ENCODE measurements at places on chromosomes 4 and X.

DNA sequence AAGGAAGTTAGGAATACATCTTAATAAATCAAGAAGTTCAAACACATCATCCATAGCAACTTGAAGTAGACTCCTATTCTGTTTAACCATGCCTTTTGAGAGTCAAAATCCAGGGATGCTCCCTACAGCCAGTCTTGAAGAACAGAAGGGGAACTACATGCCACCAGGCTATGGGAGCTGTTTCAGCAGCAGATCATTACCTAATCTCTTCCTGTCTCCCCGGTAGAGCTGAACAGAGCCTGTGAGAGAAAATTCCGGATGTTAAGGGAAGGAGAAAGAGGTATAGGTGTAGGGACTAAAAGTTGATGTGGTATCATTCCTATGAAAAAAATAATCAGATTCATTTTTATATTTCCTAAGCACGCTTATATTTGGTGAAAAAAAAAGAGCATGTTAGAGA, 352.2 kb downstream of the SPRY1 start:
- no peak for DNase-seq

DNA sequence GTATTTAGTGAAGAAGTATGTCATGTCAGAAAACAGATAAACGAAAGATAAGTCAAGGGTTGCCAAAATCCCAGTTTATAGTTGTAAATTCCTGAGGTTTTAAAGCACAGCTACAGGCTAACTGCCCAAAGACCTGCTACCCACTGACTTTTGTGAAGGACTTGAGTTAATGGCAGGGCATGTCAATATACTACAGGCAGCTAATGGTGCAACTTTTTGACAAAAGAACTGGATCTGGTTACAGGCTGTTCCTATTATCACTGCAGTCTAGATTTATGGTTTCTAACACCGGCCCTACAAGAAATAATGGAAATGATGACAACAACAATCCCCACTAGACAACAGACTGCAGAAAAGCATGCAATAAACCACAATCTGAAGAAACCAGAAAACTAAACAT, 6.4 kb downstream of the SCML2 start:
- DNase-seq, result no peak

DNA sequence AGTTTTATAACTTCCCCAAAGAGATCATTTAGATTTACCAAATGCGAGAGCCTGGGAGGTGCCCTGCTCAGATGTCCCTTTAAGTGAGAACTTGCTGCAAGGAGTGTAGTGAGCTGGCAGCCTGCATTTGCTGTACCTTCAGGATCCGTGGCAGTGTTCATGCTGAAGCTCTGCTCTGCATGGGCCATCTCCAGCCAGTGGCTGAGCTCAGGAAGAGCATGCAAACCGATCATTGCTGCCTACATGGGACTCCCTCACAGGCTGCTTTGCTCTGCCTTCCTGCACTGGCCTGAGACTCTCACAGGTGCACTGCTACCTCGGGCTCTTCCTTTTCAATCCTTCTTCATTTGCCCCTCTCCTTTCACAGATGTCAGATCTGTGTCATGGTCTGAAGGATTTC, 152.0 kb upstream of the SFRP2 start:
- DNase-seq, result no peak

DNA sequence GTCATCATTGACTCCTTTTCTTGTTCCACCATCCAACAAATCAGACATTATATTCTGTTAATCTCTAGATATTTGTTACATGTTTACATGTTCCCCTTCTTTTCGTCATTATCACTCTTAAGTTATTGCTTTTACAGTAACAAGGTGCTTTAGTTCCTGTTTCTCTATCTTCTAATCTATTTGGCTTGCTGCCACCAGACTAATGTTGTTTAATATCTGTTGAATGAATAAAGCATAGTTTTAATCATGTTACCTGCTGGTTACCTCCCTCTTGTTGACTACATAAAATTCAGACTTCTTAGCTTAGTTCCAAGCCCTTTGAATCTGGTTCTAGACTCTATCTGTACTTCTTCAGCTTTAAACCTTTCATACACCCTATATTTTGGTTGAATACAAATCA, 129.8 kb upstream of the TRIM2 start:
- DNase-seq, result no peak

- no peak for DNase-seq
Observed at GRCh38 chr4:110454441-110454840, 21.5 kb upstream of the ENPEP start.

- no peak for DNase-seq
Observed at GRCh38 chr4:24236532-24236931, 346.7 kb upstream of the PPARGC1A start.

- no peak for DNase-seq
Observed at GRCh38 chr4:73750730-73751129, 10.4 kb downstream of the CXCL8 start.

DNA sequence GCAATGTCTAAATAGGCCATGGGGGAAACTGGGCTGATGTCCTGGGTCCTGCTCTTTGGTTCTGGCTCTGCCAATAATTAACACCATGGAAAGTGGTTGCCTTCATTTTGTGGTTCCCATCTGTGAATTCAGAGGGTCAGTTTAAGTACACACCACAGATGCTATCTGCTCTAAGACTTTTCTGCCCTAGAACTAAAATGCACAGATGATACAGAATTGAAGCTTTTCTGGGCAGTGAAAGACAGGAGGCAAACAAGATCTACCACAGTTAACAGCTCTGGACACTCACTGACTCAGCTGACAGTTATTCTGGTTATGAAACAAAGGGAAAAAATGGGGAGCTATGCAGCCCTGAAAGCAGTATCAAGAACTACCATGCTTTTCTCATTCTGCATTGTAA, 37.3 kb downstream of the APBB2 start:
- DNase-seq, result no peak

DNA sequence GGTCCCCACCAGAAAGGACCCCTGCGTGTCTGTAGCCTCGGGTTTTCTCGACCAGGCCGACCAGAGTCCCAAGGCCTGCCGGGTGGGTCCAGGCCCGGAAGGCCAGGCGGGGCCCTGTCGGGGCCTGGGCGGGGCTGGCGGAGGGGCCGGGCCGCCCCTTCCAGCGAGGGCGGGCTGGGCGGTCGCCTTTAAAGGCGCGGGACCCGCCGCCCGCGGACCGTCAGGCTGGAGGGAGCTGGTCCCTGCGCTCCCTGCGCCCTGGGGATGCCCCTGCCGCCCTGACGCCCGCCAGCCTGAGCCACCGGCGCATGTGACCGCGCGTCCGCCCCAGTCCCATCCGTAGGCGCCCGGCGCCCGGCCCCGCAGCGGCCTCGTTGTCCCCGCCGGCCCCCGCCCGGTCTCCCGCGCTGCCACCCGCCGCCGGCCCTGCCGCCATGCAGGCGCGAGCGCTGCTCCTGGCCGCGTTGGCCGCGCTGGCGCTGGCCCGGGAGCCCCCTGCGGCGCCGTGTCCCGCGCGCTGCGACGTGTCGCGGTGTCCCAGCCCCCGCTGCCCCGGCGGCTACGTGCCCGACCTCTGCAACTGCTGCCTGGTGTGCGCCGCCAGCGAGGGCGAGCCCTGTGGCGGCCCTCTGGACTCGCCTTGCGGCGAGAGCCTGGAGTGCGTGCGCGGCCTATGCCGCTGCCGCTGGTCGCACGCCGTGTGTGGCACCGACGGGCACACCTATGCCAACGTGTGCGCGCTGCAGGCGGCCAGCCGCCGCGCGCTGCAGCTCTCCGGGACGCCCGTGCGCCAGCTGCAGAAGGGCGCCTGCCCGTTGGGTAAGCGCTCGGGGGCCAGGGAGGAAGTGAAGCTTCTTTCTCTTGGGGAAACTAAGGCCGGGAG, at the start of gene HTRA3:
HTRA3 (plus strand) TSS at position 220 of the 883 bp plus-strand sequence; CDS start at position 435, 215 bp downstream.
- no peak for DNase-seq

GRCh38 chr4:71141125-71141524, 147.7 kb downstream of the DCK start:
- DNase-seq, result no peak

GRCh38 chr4:8330821-8331574, 61.4 kb downstream of the HTRA3 start:
- peak; percentile 12 for DNase-seq

DNA sequence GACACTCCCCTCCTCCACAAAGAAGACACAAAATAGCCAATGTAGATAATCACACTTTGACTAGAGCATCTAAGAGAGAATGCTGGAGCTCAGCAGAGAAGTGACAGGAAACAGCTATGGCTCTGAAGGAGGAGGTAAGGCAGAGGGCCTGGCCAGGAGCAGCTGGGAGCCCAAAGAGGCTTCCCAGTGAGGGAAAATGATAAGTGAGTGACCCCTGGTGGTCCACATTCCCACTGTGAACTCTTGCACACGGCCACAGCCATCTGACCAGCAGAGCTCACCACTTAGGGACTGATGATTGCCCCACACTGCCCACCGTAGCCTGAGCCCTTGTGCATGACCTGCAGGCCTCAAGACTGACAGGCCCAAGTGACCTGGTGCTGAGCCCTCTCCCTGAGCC, 162.7 kb upstream of the GALNTL6 start:
- no peak for DNase-seq

DNA sequence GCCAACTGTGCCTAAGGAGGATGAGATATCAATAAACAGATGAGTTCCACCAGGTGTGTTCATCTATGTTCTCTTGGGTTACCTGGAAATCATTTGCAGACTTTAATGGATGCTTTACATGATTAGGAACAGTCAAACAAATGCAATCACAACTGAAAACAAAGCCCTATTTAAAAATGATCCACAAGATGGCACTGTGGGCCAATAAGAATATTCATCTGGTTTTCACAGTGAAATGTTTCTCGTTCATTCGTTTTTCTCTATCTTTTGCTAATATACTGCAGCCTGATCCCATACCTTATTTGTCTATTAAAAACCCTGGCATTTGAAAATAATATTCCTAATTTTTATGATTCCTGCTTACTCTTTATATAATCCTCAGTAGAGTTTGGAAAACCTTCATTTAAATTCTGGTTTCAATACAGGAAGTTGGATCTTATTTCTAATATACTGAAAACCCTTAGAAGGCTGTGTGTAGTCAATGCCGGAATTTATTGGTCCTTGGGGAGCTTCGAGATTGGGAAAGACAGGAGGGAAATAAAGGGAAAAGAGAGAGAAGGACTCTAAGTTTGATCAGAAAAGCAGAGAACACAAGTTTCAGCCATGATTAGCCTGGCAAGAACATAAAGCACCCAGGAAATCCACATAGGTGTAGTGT, 63.8 kb upstream of the TAPT1 start:
- DNase-seq, result no peak

- no peak for DNase-seq
Observed at GRCh38 chr4:21211846-21212245, 511.6 kb downstream of the PACRGL start.

DNA sequence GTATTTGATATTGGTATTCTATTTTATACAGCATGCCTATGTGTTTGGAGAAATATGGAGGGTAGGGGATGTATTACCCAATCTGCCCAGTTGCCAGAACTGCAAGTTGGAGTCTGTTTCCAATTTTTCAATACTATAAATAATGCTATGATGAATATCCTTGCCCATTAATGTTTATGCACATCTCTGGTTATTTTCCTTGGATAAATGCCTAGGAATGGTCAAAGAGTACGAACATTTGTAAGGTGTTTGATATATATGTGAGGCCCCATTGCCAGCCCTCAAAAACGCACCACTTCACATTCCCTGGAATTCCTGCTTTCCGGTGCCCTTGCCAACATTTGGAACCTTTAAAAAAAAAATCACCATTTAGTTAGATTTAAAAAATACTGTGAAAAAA, 34.3 kb downstream of the CLDN34 start:
- DNase-seq, result no peak

GRCh38 chr4:47219586-47219985, 188.2 kb downstream of the GABRB1 start:
- no peak for DNase-seq

DNA sequence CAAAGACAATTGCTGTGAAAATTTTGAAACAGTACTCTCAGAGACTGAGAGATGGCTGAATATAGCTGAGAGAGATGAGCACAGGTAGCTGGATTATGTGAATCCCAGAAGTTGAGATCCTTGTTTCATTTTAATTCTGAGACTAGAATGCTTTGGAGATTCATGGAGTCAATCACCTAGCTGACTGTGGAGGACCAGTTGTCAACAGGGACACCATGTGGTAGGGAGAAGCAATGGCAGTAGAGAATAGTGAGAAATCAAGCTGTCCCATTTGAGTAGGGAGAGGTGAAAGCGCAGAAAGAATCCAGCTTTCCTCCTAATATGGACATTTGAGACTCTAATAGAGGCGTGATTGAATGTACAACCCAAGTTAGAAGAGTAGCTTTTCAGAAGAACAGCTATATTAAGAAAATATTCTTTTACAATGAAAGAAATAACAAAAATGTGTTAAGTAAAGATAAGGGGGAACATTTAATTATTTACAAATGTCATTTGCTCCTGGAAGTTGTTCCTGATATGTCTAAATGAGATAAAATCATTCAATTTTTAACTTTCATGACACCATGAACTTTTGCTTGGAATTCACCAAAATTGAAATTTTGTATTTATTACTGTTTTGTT, 30.3 kb upstream of the GLRB start:
- DNase-seq, result no peak

- no peak for DNase-seq
Observed at GRCh38 chrX:129097668-129098067, 425.6 kb downstream of the SMARCA1 start.

- DNase-seq, result no peak
Observed at GRCh38 chr4:147987252-147987651, 255.4 kb downstream of the ARHGAP10 start.

- DNase-seq, result no peak
Observed at GRCh38 chr4:14018191-14018853, 390.8 kb upstream of the BOD1L1 start.

DNA sequence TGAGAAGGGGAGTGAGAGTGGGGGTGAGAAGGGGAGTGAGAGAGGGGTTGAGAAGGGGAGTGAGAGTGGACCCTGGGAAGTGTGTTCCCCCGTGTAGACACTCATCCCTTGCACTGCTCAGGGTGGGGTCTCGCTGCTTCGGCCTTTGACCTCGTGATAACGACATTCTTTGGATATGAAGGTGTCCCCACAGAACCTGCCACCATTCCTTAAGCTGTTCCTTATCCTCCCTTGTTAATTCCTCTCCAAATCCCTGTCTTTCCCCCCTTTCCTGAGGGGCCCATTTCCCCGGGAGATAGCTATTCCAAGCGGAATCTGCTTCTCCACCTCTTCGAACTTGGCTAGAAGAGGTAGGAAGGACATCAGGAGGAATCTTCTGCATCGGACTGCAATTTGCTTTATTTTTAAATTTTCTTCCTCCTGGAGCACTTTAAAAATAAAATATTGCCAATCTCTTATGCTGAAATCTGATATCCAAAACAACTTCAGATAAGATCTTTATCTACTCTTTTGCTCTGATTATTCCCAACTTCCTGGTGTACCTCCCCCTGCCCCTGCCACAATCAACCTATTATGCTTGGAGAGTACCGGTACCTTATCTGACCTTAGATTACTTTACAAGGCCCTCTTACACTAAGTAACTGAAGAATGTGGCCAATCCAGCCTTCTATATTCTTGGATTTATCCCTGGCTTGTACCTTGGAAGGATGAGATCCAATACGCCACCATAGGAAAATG, 15.6 kb downstream of the TRIML1 start:
- DNase-seq, result no peak

GRCh38 chr4:3777033-3777390, 10.8 kb downstream of the ADRA2C start:
- no peak for DNase-seq

- DNase-seq, result no peak
Observed at GRCh38 chr4:97300561-97300960, 842.7 kb downstream of the STPG2 start.

Data from hippocampal formation (tissue), 2 donors.